A549 treated with ZK216348 at 1 μM for 4 hours (cell line): ENCODE measurements at places on chromosomes 11 and 22. TPM values are rescaled to one million over a fixed set of nuclear protein-coding genes. Genes with fewer than 3 reads are reported as not detected.

ZNF70 gene
- total RNA-seq, result 0.93 to 1.2 TPM (median 1.1 TPM) in 5 replicates

NEU3 gene
- total RNA-seq, result 3.5 to 4.4 TPM (median 3.9 TPM) in 5 replicates

C11orf65 gene
- total RNA-seq, result 0.15 to 0.93 TPM (median 0.36 TPM) in 3 of 5 replicates, not detected in the others

RFPL2 gene
- total RNA-seq, result 0.18 TPM in 1 of 5 replicates, not detected in the others

FZD4 gene
- total RNA-seq, result 0.87 to 1.4 TPM (median 1.3 TPM) in 5 replicates

GAS2 gene
- 0.75 to 1.1 TPM (median 1.0 TPM) in 5 replicates for total RNA-seq

TTC28 gene
- 2.5 to 3.8 TPM (median 3.5 TPM) in 5 replicates for total RNA-seq

LZTR1 gene
- 9.9 to 22.7 TPM (median 19.3 TPM) in 5 replicates for total RNA-seq

ARVCF gene
- total RNA-seq, result 0.91 to 3.0 TPM (median 2.4 TPM) in 5 replicates

ZNF214 gene
- total RNA-seq, result 0.49 to 1.5 TPM (median 0.73 TPM) in 5 replicates

GAL3ST1 gene
- total RNA-seq, result 5.1 to 9.7 TPM (median 8.5 TPM) in 5 replicates

NCF4 gene
- not detected in 5 replicates for total RNA-seq

SOX10 gene
- total RNA-seq, result not detected in 5 replicates

POLD3 gene
- total RNA-seq, result 13.3 to 23.1 TPM (median 18.2 TPM) in 5 replicates

ART5 gene
- 0.18 to 0.70 TPM (median 0.25 TPM) in 4 of 5 replicates, not detected in the other for total RNA-seq

GGT5 gene
- total RNA-seq, result 1.5 to 4.0 TPM (median 3.7 TPM) in 5 replicates

TRIM49 gene
- not detected in 5 replicates for total RNA-seq

ASCL2 gene
- total RNA-seq, result not detected in 5 replicates

SLC5A12 gene
- not detected in 5 replicates for total RNA-seq

OR52I1 gene
- total RNA-seq, result not detected in 5 replicates

OR10A2 gene
- total RNA-seq, result not detected in 5 replicates

OR52H1 gene
- total RNA-seq, result not detected in 5 replicates

RANBP1 gene
- total RNA-seq, result 280 to 330 TPM (median 293 TPM) in 5 replicates

OR2AG1 gene
- total RNA-seq, result not detected in 5 replicates

TPCN2 gene
- total RNA-seq, result 8.1 to 15.0 TPM (median 12.8 TPM) in 5 replicates

OR2D2 gene
- total RNA-seq, result not detected in 5 replicates

FGF19 gene
- total RNA-seq, result 0.09 to 0.14 TPM (median 0.10 TPM) in 4 of 5 replicates, not detected in the other

CNIH2 gene
- 0.88 to 2.7 TPM (median 1.7 TPM) in 5 replicates for total RNA-seq

SHANK2 gene
- 5.8 to 12.6 TPM (median 7.4 TPM) in 5 replicates for total RNA-seq

MED17 gene
- 18.7 to 21.4 TPM (median 19.9 TPM) in 5 replicates for total RNA-seq

MPPED2 gene
- total RNA-seq, result not detected in 5 replicates

HBG1 gene
- not detected in 5 replicates for total RNA-seq

GGT1 gene
- 62.1 to 120 TPM (median 102 TPM) in 5 replicates for total RNA-seq

PLXNB2 gene
- total RNA-seq, result 62.3 to 128 TPM (median 115 TPM) in 5 replicates

GAB4 gene
- total RNA-seq, result not detected in 5 replicates

ANKK1 gene
- total RNA-seq, result not detected in 5 replicates

CABP4 gene
- total RNA-seq, result not detected in 5 replicates

ACCS gene
- 14.5 to 20.0 TPM (median 16.1 TPM) in 5 replicates for total RNA-seq

TEX54 gene
- total RNA-seq, result not detected in 5 replicates

NNMT gene
- 269 to 383 TPM (median 352 TPM) in 5 replicates for total RNA-seq

C11orf86 gene
- 34.6 to 89.6 TPM (median 68.0 TPM) in 5 replicates for total RNA-seq

PATE2 gene
- total RNA-seq, result 0.41 TPM in 1 of 5 replicates, not detected in the others

TIMM10B gene
- 19.9 to 34.3 TPM (median 28.4 TPM) in 5 replicates for total RNA-seq

CYTH4 gene
- 0.34 to 2.1 TPM (median 0.76 TPM) in 5 replicates for total RNA-seq

RFPL1 gene
- not detected in 5 replicates for total RNA-seq

MUC2 gene
- total RNA-seq, result 0.26 to 0.59 TPM (median 0.36 TPM) in 5 replicates

SLC37A2 gene
- total RNA-seq, result 0.06 to 0.14 TPM (median 0.08 TPM) in 4 of 5 replicates, not detected in the other

RASSF10 gene
- 1.6 to 4.3 TPM (median 3.4 TPM) in 5 replicates for total RNA-seq

FGF4 gene
- not detected in 5 replicates for total RNA-seq
